ENCODE measurements at places on chromosomes 11 and 22.
A peak's percentile ranks its signal among the peaks of the same experiment; 100 is the strongest.

DNA sequence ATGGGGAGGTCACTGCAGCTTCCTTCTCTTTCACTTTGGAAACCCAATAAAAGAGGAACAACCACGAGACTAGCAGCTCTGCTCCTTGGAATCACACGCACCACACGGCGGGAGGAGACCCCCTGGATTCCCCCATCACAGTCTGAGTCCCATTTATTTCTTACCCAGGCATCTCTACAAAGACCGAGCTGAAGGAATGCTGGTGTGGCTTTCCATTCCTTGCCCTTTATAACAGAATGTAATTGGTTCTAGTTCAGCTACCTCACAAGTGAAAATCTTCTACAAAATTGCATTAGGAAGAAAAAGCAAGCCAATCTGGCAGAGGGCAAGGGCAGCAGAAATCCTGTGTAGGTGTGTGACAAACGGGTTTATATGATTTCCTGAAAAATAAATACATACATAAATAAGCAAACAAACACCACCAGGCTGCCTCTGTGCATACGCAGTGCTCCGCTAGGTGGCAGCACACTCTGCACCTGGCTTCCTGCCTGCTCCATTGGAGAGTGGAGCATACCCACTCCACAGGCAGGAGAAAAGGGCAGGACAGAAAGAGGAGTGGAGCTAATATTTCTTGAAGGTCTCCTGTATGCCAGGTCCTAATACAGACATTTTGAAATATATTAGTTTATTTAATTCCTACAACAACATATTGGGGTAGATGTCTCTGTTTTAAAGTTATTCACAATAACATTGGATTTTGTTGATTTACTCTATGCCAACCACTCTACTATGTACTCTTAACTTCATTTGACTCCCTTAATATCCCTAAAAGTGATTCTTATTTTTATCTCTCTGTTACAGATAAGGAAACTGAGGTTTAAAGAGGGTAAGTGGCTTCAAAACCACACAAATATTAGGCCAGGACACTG, 673.1 kb downstream of the KCNA4 start:
- peak; percentile 52 for DNase-seq

- DNase-seq = no peak
These were observed 49.9 kb upstream of the CDON start for GRCh38 chr11:126112547-126112946.

- no peak for DNase-seq
These were observed 22.0 kb upstream of the FGF4 start for GRCh38 chr11:69797156-69797555.

DNA sequence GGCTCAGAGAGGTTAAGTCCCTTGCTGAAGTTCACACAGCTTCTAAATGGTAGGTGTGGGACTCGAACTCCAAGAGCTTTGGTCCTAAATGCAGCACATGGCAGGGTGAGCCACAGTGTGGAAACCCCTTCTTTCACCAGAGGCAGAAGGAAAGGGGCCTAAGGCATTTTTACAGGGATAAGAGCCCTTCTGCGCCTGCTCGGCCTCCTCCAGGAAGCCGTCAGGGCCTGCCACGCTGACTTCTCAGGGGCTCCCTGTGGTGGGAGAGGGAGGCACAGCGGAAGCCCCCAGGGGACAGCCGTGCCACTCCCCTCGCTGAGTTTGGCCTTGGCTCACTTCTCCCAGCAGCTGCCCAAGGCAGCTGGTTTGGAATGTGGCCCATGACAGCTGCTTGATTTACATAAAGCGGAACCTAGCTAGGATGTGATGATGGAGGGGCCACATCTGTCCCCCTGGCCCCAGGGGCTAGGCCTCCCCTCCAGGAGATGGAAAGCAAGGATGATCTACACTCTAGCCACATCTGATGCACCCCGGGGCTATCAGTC, 35.4 kb downstream of the CD82 start:
- no peak for DNase-seq

- DNase-seq = no peak
These were observed 337.0 kb downstream of the SHANK2 start for GRCh38 chr11:70915158-70915985.

DNA sequence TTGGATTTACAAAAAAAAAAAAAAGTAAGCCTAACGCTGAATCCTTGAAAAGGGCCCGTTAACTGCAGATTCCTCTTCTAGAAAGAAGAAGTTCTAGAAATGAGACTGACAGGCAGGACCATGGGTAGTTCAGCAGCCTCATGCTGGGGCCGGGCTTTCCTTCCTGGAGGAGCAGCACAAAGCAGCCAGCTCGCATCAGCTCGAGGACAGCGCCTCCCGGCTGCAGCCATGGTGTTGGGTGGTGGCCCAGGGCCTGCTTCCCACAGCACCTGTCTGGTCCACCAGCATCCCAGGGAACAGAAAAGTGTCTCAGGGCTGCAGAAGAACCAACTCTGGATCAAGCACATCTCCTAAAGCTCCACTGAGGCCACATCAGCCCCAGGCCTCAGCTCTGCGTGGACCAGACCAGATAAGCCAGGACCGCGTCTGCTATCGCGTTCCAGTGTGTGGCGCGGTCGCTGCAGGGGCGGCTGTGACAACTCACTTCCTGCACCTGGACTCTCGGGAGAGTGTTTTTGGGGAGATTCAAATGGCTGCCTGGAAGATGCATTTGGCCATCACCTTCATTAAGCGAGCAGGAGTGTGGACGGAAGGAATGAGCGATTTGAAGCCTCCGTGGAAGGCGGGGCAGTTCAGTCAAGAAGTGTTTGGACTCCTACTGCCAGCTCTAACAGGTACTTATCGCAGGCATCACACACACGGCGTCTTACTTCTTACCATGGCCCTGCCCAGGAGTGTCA, 53.5 kb downstream of the MYH9 start:
- DNase-seq = peak; percentile 68

DNA sequence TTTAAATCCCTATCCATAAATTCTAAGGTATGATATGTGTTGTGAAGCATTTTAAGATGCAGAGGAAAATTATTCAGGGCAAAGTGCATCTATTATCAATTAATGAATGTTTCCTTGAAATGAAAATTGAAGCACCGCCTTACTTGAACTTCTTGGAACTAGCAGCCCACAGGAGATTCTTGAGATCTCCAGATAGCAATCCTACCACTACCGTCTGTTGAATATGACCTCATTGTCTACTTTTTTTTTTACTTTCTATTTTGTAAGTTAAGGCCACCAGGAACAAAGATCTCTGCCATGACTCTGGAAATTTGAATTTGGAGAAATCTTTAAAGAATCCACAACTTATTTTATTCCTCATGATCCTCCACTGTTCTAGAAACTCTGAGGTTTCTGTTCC, 808.7 kb downstream of the KCNA4 start:
- no peak for DNase-seq

- no peak for DNase-seq
These were observed 9.0 kb upstream of the RAG1 start for GRCh38 chr11:36558571-36559413.

GRCh38 chr11:110830344-110830743, 118.1 kb upstream of the ARHGAP20 start:
- DNase-seq = no peak

- no peak for DNase-seq
These were observed 9.5 kb upstream of the CBX6 start for GRCh38 chr22:38881464-38881871.

- DNase-seq = no peak
These were observed 5.4 kb downstream of the OR5AP2 start for GRCh38 chr11:56636861-56637260.

DNA sequence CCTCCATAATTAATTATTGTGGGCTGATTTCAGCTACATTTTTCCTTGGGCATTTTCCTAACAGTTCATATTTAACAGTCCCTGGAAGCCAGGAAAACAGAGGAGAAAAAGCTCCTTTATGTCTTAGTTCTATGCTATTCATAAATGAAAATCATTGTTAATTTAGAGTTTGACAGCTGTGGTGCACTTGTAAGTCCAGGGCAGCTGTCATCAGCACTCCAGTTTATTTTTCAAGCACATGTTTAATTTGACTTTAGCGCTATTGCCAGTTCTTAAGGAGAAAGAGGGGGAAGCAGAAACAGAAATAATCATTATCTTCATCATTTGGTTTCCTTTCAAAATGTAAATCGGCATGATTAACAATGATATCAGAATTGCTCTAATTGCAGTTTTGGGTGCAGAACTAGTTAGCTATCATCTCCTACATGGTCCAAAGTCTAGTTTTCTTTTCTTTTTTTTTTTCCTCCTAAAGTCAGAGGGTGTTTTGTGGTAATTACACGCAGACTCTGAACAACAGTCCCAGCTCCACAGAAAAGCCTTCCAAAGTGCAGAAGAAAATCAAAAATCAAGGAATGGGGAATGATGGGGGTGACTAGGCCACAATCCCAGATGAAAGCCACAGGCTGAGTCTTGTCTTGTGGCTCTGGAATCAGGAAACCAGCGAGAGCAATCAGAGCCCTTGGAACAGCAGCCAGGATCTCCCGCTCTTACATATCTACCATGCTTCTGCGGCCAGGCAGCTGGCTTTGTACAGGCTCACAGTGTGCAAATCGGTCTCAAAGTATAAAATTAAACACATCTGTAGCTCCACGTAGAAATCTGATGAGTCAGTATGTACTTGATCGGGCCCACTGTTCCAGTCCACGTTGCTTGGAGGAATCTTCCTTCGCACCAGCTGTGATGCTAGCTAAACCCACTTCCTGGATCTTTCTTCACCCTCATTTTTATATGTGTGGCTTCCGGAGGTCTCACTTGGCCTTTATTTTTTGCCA, 91.9 kb downstream of the SPON1 start:
- no peak for DNase-seq

GRCh38 chr11:79412761-79413160, 28.1 kb downstream of the TENM4 start:
- no peak for DNase-seq

GRCh38 chr11:85918910-85919794, 64.0 kb downstream of the CCDC83 start:
- DNase-seq = peak; percentile 78

- no peak for DNase-seq
These were observed 41.0 kb upstream of the PARVG start for GRCh38 chr22:44139773-44140172.

DNA sequence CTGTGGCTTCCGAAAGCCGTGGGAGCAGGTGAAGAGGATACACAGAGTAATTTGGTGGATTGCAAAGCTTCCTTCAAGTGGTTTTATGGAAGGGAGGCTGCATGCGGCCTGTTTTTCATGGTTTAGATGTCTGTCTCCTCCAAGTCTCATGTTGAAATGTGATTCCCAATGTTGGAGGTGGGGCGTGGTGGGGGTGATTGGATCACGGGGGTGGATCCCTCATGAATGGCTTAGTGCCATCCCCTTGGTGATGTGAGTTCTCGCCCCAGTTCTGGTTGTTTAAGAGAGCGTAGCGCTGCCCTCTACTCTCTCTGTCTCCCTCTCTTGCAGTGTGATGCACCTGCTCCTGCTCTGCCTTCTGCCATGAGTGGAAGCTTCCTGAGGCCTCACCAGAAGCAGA, 247.8 kb upstream of the B3GAT1 start:
- DNase-seq = no peak

DNA sequence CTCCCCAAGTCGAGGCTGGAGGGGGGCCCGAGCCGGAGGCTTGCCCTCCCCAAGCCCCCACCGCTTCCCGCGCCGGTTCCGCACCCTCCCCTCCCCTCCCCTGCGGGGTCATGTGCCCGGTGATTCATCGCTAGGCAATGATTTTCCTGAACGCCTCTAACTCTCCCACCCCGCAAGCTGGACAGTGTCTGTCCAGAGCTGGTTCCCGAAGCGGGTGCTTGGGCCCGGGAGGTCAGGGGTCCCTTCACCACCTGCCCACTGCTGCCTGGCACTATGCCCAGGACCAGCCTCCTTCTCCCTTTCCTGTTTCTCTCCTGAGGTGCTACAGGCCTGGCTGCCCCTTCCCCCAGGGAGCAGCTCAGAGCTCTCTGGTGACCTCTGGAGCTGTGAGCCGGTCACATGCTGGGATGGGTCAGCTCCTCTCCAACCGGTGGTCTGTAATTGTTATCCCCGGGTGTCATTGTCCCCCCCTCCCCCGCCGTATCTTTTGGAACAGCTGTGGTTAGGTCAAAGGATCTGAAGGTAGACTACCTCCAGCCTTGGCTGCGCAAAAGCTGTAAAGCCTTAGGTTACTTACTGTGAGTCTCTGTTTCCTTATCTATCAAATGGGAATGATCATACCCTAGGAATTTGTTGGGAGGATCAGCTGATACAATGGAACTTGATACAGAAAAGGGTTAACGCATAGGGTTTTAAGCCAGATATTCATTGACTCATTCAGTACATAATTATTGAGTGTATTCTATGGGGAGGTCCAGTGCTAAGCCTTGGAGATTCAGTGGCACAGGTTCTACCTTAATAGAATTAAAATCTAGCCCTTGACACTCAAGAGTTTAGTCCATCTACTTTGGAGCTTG, 753 bp downstream of the STX3 start:
- peak; percentile 76 for DNase-seq

GRCh38 chr22:19438298-19438697, 6.0 kb downstream of the MRPL40 start:
- no peak for DNase-seq

- DNase-seq = peak; percentile 19
These were observed 10.1 kb upstream of the HTR3B start for GRCh38 chr11:113894421-113894996.

- no peak for DNase-seq
These were observed 126.6 kb downstream of the DSCAML1 start for GRCh38 chr11:117670443-117670842.

GRCh38 chr22:36584666-36585065, 55.7 kb upstream of the EIF3D start:
- no peak for DNase-seq

- DNase-seq = no peak
These were observed 41.8 kb downstream of the GNB1L start for GRCh38 chr22:19812910-19813309.

DNA sequence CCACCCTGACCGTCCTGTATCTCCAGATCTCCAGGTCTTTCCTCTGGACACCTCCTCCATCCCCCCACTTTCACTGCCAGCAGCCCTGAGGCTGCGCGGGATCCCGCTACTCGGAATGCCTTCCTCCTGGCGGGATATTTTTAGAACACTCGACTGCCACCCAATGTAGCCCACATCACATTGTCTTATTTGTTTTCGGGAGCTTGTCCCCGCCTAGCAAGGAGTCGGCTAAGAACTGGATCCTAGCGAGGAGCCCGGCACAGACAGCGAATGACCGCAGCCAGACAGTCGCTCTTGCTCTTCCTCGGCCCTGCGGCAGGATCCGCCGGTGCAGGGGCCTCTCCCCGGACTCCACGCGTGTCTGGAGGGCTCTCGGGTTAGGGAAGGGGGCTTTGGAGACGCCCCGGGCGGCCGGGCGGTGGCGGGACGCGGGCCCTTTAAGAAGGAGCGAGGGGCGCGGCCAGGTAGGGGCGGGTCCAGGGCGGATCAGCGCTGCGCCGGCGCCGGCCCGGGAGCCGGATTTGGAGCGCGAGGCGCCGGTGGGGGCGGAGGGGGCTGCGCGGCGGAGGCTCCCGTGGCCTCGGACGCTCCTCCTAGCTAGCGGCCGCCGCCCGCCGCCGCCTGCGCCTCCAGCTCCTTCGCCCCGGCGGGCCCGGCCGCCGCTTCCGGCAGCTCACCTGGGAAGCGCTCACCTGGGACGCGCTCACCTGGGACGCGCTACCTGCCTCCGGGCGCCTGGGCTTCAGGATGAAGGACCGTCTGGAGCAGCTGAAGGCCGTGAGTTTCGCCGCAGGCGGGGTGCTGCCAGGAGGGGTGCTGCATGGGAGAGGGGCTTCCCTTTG, at the start of gene STX3:
Gene STX3, plus strand, starts transcription at position 518 of the 842 bp plus-strand sequence. Its CDS starts 230 bp downstream, at position 748.
- DNase-seq = peak; percentile 83

All from NB4 (cell line).